ENCODE measurements at places on chromosomes 2 and 18.

DNA sequence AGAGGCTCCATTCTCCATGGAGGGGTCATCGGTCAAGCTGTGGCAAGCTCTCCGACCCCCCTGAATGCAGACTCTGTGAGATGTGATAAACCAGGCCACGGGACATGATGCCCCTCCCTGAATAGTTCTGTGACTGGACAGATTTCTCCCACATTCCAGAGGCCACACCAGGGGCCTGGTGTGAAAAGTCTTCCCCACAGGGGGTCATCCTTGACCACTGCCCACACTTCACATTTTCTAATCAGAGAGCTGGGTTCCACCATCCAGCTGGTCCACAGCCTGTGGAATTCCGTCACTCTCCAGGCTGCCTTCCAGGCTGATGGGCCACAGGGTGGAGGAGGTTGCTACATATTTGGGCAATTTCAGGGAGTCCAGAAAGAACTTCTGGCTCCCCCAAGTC lies 51.3 kb upstream of the CYRIA start:
- no peak for DNase-seq

GRCh38 chr2:208266553-208266893 lies 468 bp downstream of the PIKFYVE start:
- no peak for DNase-seq

GRCh38 chr2:105789745-105790460 lies 45.2 kb downstream of the NCK2 start:
- peak; percentile 54 for DNase-seq

DNA sequence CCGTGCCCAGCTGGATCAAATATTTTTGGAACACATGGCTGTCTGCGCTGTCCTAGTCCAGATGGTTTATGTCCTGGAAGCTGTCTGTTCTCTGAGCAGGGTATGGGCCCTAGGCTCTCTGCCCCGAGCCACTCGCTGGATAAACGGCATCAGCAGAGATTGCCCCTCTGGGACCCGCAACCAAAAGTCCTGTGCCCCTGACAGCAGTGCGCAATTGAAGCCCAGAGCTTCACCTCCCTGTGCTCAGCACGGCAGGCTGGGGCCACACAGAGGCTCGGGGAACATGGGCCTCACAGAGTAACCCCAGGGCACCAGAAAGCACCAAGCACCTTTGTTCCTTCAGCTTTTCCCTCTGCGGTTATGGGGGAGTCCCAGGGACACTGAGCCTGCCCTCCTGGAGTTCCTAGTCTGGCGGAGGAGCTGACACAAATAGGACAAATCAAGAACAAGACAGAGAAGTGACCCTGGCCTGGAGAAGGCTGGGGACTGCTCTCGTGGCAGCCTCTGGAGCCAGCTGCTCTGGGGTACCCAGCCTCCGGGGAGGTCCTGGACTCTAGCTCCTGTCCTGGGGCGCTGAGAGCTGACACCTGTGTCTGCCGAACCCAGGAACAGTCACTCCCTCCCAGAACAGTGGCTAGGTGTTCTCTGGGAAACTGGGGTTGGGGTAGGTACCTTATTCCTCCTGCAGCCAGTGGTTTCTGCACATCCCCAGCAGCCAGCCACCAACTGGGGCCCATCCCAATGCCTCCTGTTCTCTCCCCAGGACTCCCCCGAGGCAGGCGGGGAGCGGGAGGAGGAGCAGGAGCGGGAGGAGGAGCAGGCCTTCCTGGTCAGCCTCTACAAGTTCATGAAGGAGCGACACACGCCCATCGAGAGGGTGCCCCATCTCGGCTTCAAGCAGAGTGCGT lies 12.3 kb downstream of the ARID5A start:
- no peak for DNase-seq

DNA sequence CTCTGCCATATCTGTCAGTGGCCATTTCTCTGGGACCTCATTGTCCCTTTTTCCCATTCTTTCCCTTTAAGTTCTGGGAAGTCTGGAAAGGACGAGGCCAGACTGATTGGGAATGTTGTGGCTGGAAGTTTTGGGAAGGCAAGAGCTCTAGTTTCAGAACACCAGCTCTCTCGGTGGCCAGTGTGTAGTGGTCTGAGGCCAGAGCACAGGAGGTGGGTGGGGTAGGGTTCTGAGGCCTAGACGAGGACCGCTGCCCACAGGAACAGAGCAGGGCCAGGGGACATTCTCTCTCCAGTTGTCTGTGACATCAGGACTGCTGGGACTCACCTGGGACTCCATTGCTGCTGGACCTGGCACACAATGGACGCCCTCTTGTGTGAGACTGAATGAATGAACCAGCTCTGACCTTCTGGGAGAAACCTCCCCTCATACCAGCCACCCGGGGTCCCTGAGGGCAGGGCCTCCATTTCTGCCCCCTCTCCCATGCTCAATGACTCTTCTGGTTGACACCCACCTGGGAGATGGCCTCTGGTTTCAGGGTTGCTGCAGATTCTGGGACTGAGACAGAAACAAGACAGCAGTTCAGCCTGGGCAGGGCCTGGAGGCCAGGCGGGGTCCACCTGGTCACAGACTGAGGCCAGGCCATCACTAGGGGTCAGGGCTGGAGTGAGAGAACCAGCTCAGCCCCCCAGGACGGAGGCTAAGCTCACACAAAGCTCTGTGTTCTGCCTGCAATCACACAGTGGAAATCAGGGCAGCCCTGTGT lies 8.4 kb upstream of the NPPC start:
- no peak for DNase-seq

DNA sequence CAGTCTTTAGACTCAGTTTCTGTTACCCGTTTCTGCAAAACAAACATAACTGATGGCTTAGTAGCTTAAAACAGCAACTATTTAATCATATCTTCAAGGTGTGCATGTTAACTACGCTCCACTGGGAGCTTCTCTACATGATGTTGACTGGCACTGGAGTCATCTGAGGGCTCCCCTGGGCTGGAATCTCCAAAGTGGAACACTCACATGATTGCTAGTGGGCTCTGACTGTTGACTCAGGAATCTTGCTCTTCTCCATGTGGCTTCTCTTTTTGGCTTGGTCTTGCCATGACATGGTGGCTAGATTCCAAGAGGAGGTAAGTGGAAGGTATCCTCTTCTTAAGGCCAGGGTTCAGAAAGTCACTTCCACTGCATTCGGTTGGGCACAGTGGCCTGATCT lies 160.8 kb downstream of the PMAIP1 start:
- DNase-seq: no peak

DNA sequence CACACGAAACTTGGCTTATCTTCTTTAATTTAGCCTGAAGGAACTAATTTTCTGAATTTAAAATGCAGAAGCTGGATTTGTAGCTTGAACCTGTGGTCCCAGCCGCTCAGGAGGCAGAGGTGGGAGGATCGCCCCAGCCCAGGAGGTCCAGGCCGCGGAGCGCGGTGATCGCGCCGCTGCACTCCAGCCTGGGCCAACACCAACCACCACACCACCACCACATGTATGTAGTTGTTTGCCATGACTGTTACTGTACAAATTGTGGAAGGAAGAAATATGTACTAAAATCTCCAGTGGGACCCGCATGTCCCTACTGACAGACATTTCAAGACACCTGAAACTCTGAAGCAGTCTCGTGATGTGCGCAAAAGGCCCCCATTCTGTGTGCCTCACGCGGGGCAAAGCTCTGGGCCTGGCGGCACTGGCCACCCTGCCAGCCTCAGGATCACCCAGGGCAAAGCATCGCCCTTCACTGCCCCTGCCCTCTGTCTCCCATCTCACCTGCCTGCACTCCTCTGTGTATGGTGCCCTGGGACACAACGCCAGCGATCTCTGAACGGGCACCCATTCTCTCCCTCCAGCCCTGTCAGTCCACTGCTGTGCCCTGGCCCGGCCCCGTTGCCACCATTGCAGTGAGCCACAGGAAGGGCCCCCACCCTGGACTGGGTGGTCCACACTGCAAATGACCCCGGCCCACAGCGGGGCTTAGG lies 10.1 kb upstream of the ADI1 start:
- no peak for DNase-seq

GRCh38 chr2:88590998-88591613 lies 36.2 kb downstream of the EIF2AK3 start:
- no peak for DNase-seq

DNA sequence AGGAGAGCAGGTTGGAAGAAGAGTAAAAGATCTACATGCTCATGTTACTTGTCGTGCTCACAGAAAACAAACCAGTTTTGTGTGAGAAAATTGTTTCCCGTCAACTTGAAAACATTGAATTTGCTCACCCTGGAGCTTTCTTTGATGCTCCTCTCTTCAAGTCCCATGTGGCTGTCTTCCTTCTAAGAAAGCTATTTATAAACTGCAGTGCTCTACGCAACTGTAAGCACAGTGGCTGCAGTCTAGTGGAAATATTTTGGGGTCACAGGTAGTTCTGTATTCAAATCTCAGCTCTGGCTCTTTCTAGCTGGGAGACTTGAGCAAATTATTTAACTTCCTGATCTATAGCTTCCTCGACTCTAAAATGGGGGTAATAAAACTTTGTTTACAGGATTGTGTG lies 211.8 kb downstream of the PLCL1 start:
- no peak for DNase-seq

DNA sequence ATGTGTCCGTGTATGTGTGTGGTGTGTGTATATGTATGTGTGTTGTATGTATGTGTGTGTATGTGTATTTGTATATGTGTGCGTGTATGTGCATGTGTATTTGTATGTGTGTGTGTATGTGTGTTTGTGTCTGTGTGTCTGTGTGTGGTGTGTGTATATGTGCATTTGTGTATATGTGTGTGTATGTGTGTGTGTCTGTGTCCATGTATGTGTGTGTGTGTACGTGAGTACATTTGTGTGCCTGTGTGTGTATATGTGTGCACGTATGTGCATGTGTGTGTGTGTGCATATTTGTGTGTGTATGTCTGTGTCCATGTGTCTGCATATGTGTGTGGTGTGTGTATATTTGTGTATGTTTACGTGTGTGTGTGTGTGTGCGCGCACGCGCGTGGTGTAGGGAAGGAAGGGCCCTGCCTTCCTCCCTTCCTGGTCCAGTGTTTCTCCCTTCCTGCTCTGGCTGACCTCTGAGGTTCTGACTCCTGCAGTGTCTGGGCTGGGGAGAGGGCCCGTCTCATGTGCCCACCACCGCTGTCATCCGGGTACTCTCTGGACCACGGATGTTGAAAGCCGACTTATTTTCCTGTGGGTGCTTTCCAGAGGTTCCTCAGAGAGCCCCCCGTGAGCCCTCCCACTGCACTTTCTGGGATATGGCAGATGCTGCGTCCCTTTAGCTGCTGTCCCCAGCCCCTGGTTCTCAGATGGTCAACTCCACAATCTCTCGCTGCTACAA lies 209.5 kb downstream of the DYSF start:
- no peak for DNase-seq

- DNase-seq: no peak
Observed at GRCh38 chr2:230706053-230706521, 6.6 kb upstream of the CAB39 start.

GRCh38 chr2:121363632-121364420 lies 78.8 kb upstream of the TFCP2L1 start:
- peak; percentile 46 for DNase-seq

- DNase-seq: no peak
Observed at GRCh38 chr2:102424754-102425153, 1.8 kb downstream of the IL18RAP start.

DNA sequence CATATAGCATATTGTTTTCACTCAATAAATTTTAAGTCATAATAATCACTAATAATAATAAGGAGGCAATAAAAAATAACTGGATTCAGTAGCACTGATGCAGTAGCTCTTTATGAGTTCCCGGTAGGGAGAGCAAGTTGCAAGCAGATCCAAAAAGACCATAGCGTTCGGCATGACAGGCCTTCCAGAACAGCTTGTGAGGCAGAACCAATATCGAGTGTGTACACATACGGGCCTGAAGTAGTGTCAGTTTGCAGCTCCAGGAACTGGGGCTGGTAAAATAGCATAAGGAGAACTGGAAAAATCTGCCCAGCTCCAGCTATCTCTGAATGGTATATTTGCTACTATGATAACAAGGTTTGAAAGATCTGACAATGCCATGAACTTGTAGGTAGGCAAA lies 1607.8 kb upstream of the PIK3C3 start:
- DNase-seq: no peak

- DNase-seq: no peak
Observed at GRCh38 chr18:3704556-3705344, 254.8 kb downstream of the TGIF1 start.

DNA sequence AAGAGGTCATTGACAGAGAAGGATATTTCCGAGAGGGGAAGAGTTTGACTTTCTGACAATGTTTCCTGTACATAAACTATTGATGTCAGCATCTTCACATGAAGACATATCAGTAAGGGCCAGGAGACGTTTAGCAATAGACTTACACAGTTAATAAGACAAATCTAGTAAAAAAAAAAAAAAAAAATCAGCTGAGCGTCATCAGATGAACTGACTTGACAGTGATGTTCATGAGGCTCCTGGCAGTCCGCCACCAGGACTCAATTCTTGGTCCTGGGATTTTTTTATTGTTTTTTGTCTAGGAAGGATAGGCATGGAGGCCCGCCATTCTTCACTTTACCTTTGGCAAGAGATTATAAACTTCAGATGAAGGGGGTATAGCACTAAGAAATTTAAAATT lies 14.5 kb downstream of the MRPL44 start:
- DNase-seq: no peak

- no peak for DNase-seq
Observed at GRCh38 chr2:149021271-149021719, 17.2 kb upstream of the LYPD6B start.

GRCh38 chr2:8574196-8575037 lies 107.4 kb upstream of the ID2 start:
- DNase-seq: no peak

- DNase-seq: no peak
Observed at GRCh38 chr2:19991895-19992294, 2.0 kb upstream of the WDR35 start.

DNA sequence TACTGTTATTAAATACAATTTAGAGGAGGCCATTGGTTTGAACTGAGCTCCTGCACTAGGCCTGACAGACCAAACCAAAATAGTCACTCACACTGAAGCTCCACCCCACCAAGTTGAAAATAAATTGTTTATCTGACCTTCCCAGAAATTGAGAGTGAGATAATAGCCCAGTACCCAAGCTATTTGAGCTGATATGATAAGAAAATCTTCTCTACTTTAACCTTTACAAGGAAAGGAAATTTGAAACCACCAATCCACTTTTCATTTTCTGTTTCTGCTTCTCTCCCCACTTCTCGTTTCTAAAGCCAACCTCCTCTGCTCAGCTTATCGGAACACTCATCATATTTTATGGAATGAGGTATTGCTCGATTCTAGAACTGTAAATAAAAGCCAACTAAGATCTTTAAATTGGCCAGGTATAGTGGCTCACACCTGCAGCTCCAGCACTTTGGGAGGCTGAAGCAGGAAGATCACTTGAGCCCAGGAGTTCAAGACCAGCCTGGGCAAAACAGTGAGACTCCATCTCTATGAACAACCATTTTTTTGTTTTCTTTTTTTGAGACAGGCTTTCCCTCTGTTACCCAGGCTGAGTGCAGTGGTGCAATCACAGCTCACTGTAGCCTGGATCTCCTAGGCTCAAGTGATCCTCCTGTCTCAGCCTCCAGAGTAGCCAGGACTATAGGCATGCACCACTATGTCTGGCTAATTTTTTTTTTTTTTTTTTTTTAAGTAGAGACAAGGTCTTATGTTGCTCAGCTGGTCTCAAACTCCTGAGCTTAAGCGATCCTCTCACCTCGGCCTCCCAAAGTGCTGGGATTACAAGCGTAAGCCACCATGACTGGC lies 13.3 kb upstream of the GALM start:
- no peak for DNase-seq
